CD8-positive, alpha-beta T cell (primary cell): ENCODE measurements at places on chromosomes 13 and 19.

GRCh38 chr19:17751103-17751911 lies at the start of gene FCHO1:
Gene FCHO1, plus strand, starts transcription at chr19:17751477. Its CDS starts 3,688 bp downstream, at chr19:17755165.
- DNase-seq = peak; percentile 73

DNA sequence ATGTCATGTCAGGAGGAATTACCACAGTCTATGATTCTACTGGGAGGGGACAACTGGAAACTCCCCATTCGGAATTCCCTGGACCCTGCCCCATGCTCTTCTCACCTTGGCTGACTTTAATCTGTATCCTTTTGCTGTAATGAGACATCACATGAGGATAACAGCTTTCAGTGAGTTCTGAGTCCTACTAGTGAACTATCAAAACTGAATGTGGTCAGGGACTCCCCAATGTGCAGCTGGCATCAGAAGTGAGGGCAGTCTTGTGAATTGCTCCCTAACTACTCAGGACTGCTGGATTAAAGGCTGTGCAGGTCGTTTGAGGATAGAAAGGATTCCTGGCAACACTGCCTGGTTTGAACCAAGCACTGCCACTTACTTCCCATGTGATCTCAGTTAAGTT lies 15.2 kb downstream of the SIGLEC7 start:
- DNase-seq = no peak

DNA sequence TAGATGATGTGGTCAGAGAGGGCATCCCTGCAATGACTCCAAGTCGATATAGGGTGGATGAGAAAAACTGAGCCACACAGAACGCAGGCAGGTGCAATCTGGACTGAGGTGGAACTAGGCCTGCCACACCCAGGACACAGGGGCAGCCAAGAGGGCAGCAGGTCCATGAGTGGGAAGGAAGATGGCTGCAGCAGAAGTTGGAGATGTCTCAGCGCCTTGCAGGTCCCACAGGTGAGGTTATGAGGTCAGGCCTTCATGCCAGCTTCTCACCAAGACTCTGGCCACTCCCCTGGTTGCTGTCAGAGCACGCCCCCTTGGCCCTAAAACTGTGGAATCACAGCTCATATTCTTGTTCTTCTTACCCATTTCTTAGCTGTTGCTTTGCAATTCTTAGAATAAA lies 147.7 kb upstream of the VSTM2B start:
- no peak for DNase-seq

- no peak for DNase-seq
Observed at GRCh38 chr13:26475176-26476110, 82.0 kb upstream of the WASF3 start.

GRCh38 chr19:50269653-50270052 lies 59.5 kb downstream of the KCNC3 start:
- no peak for DNase-seq

DNA sequence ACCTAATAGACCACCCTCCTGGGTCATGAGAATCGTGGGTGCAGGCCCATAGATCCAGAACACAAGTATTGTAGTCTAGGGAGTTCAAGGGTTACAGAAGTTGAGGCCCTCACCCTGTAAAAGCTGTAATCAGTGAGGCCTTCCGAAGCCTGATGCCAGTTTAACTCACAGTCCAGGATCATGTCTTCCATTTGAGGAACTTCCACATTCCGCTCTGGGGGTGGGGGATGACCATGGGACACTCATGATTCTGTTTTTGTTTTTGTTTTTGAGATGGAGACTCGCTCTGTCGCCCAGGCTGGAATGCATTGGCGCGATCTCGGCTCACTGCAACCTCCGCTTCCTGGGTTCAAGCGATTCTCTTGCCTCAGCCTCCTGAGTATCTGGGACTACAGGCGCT lies 1.7 kb upstream of the RASIP1 start:
- no peak for DNase-seq

DNA sequence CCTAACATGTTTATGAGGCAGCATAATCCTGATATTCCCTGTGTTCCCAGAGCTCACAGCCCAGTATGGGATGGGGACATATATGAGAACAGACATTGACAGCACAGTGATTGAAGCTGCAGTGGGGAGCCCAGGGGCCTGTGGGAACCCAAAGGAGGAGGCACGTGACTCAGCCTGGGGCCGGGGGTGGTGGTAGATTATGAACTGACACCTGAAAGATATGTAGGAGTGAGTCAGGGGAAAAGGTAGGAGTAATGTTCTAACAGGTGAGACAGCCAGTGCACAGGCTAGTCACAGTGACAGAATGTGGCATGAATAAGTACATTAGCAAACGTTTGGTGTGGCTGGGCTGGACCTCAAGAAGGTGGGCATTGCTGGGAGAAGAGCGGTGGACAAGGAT lies 29.0 kb downstream of the CKM start:
- DNase-seq = no peak

DNA sequence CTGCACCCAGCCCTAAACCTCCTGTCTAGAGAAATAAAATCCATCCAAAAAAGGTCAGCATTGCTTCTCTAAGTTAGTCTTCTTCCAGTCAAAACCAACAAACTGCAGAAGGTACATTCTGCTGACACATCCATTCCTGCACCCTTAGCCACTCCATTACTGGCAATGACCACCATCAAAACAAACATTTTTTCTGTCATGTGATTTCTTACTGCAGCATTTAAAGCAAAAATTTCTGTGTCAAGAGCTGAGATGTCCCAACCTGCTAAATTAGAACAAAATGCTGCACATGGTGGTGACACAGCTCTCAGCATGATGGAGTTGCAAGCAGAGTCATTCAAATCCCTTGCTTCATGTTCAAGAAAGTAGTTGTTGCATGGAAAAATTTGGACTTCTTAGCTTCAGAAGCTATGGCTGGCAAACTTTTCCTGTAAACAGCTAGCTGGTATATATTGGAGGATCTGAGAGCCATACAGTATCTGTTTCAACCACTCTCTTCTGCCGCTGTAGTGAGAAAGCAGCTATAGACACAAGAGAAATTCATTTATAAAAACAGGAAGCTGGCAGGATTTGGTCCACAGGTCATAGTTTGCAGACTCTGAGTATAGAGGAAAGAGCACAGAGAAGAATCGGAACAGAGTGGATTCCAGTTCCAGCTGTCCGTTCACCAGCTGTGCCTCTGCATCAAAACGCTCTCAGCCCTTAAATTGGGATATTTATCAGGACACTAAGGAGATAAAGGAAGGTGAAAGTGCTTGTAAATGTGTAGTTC lies 17.4 kb downstream of the RUBCNL start:
- DNase-seq = no peak

DNA sequence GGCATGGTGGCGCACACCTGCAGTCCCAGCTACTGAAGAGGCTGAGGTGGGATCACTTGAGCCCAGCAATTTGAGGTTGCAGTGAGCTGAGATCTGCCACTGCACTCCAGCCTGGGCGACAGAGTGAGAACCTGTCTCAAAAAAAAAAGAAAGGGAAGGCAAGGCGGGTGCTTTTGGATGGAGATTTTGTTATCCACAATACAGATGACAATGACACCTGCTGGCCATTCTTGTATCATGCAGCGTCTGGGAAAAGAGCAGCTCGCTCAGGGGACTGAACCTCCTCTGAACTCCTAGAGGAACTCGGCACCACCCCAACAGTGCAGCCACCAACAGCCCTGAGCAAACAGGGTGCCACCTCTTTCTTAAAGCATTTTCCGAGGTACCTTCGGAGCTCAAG lies 22.8 kb downstream of the HAUS8 start:
- peak; percentile 50 for DNase-seq

- no peak for DNase-seq
Observed at GRCh38 chr19:31340042-31341025, 8.9 kb downstream of the TSHZ3 start.

DNA sequence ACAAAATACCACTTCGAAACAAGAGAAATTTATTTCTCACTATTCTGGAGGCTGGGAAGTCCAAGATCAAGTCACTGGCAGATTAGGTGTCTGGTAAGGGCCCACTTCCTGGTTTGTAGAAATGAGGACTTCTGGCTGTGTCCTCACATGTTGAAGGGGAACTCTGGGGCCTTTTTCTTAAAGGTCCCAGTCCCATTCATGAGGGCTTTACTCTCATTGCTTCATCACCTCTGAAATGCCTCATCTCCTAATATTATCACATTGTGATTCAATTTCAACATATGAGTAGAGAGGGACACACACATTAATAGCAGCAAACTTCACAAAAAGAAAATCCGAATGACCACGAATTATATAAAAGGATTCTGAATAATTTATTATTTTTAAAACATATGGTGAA lies 21.6 kb upstream of the SIGLEC14 start:
- DNase-seq = no peak
